ENCODE measurements at places on chromosomes 1 and 21.
A peak's percentile ranks its signal among the peaks of the same experiment; 100 is the strongest.

GRCh38 chr1:3599286-3599811 is 12.0 kb downstream of the MEGF6 start:
- no peak for DNase-seq

DNA sequence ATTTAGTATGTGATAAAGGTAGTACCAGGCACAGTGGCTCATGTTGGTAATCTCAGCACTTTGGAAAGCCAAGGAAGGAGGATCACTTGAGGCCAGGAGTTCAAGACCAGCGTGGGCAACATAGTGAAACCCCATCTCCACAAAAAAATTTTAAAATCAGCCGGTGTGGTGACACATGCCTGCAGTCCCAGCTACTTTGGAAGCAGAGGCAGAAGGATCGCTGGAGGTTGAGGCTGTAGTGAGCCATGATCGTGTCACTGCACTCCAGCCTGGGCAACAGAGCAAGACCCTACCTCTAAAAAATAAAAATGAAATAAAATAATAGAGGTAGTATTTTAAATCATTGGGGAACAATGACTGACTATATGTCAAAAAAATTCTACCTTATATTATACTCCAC is 17.2 kb downstream of the SASS6 start:
- DNase-seq, result no peak

DNA sequence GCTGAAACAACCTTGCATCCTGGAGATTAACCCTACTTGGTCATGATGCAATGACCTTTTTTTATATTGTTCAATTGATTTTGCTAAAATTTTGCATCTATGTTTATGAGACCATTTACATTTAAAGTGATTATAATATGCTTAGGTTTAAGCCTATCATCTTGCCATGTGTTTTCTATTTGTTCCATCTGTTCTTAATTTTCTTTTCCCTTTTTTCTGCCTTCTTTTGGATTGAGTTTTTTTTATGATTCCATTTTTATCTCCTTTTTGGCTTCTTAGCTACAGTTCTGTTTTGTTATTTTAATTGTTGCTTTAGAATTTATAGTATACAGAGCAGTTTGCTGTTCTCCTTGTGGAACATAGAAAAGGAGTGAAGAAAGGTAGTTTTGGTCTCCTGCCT is 385.1 kb upstream of the USP24 start:
- DNase-seq, result no peak

DNA sequence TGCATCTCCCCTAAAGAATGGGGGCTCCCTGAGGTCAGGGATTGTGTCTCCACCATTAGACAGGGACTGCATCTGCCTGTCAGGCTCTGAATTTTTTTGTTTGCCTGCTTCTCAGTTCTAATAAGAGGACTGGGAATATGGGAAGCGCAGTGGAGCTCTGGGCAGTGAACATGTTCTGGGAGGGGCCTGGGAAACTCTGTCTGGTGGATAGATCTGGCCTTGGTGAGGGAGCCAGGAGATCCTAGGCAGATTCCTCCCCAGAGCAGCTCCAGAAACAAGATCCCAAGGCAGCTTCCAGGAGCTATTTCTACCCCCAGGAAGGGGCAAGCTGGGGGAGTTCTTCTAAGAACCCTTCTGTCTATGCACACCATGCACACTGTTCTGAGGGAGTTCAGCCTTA is 12.6 kb upstream of the MYOG start:
- no peak for DNase-seq

- no peak for DNase-seq
Observed at GRCh38 chr1:183061194-183061593, 38.0 kb downstream of the LAMC1 start.

- no peak for DNase-seq
Observed at GRCh38 chr1:171751221-171751620, 9.4 kb upstream of the VAMP4 start.

DNA sequence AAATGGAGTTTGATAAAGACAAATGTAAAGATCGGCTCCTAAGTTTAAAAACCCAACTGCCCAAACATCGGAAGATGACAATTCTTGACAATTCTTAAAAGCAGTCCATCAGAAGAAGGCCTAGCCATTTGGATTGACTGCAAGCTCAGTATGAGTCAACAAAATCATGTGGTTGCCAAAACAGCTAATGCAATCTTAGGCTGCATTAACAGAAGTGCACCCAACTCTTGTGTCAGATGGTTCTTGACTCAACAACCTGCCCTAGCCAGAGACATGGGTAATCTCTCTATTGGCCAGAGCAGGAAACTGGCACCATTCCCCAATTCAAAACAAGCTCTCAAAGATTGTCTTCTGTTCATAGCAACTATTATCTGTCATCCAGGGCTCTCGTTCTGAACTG is 9.9 kb upstream of the NCF2 start:
- no peak for DNase-seq

DNA sequence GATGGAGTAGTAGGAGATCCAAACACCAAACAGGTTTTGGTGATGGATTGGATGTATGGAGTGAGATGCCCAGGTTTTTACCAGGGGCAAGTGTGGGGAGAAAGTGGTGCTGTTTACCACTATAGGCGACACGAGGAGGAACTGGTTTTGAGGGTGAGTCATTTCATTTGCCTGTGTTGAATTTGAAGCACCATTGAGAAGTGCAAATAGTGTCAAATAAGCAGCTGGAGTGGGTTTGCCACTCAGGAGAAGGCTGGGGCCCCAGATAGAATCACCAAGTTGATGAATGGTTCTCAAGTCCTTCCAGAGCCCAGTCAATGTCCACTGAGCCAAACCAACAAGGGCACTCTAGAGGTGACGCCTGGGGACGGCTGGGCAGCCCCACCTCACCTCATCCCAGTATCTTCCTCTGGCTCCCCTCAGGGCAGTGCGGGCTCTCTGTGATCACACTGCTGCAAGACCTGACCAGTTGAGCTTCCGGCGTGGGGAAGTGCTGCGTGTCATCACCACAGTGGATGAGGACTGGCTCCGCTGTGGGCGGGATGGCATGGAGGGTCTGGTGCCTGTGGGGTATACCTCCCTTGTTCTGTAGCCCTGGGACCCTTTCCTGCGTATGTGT is 9.4 kb downstream of the RUSC1 start:
- DNase-seq, result no peak

GRCh38 chr1:24536391-24536840 is 19.5 kb upstream of the NCMAP start:
- peak; percentile 63 for DNase-seq

DNA sequence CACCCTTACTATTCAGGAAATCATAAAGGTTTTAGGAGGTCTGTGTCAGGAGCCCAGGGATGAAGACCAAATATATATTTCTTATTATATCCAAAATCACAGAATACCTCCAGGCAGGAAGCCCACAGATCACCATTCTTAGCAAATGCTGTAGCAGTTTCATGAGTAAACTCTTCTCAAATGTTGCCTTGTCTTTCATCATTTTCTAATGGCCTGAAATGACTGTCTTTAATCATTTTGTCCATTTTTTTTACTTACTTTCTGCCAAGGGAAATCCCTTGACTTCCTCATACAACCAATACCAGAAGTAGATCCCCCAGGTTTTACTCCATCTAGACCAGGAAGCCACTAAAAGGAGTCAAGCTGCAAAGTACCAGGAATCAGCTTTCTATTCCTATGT is 32.4 kb downstream of the PSMG1 start:
- no peak for DNase-seq

GRCh38 chr1:183588827-183589226 is 1.4 kb downstream of the NCF2 start:
- DNase-seq, result no peak

DNA sequence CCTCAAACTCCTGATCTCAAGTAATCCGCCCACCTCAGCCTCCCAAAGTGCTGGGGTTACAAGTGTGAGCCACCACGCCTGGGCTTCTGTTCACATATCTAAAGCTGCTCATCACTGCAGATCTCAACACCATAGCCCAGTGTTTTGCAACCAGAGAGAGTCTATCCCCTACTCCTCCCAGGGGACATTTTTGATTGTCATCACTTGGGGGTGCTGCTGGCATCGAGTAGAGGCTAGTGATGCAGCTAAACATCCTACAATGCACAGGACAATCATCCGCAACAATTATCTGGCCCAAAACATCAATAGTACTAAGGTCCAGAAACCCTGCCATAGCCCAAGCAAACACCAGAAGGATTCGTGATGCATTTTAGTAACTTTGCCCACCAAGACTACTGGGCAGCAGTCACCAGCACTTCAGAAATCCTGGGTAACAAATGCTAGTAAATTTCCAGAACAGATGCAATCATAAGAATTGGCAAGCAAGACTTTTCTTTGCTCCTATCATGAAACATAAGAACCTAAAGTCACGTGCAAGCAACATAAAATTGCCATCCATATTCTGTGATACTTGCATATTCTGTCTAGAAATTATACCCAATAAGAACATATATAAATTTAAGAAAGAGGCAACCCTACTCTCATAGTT is 159.2 kb downstream of the APP start:
- no peak for DNase-seq

GRCh38 chr1:102897557-102897956 is 210.8 kb downstream of the COL11A1 start:
- no peak for DNase-seq

GRCh38 chr1:154994269-154994587 is 842 bp downstream of the LENEP start:
- DNase-seq, result no peak

DNA sequence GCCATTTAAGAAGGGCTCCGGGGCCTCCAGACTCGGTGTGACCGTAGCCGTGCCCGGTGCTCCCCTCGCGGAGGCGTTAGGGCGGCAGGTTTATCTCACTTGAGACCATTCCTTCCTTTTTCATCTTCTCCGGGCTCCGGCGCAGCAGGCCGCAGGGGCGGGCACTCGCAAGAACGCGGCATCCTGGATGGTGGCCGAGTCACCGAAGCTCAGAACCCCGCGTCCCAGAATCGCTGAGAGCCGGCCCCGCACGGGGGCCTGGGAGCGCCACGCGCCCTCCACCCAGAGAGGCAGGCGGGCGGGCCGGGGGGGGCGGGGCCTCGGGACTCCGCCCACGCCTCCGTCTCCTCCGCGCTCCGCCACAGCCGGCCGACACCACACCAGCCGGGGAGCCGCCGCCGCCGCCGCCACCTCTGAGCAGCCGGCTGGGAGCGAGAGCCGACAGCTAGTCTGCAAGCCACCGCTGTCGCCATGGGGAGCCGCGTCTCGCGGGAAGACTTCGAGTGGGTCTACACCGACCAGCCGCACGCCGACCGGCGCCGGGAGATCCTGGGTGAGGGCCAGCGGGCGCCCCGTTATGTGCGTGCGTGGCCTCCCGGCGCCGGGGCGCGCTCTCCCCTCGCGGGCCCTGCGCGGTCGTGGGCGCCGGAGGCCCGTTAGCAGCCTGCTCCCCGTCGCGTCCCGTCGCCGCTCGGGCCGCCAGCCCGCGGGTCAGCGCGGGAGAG is at the start of gene DEGS1:
TSS of gene DEGS1 (plus strand) at position 375 of the 725 bp plus-strand sequence. CDS start at position 472, 97 bp downstream.
- peak; percentile 72 for DNase-seq

- no peak for DNase-seq
Observed at GRCh38 chr1:38004284-38005108, 818 bp downstream of the FHL3 start.

DNA sequence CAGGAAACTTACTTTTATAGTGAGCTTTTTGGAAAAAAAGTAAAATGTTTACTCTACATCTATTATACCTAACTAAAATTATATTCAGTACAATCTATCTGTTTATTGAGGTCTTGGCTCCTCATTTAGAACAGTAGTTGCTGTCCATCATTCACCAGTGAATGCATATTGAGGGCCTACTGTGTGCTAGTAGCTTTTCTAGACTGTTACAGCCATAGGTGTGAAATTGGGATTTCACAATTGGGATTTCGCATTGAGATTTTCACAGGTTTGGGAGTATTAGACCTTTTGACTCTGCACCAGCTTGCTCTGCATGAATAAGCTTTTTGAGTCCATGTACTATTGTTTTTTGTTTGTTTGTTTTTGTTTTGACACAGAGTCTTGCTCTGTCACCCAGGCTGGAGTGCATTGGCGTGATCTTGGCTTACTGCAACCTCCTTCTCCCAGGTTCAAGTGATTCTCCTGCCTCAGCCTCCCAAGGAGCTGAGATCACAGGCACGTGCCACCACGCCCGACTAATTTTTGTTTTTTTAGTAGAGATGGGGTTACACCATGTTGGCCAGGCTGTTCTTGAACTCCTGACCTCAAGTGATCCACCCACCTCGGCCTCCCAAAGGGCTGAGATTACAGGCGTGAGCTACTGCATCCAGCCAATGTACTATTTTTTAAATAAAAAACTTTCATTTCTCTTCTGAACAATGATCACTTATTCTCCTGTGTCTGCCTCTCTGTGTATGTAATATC is 47.2 kb upstream of the ERRFI1 start:
- no peak for DNase-seq

GRCh38 chr1:4421986-4422385 is 232.4 kb upstream of the AJAP1 start:
- no peak for DNase-seq

DNA sequence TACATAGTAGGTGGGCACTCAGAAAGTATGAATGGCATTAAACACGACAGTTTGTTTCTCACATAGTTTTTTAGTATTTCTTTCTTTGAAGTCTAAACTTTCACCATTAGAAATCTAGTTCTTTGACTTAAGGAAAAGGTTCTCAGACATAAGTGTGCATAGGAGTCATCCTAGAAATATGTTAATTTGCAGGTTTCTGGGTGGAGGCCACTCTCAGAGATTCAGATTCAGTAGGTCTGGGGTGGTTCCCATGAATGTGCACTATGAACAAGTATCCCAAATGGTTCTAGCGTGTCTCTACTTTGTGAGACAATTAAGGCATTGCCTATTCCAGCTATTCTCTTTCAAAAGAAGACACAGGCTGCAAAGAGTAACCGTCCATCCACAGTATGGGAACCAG is 119.3 kb downstream of the NGF start:
- no peak for DNase-seq

DNA sequence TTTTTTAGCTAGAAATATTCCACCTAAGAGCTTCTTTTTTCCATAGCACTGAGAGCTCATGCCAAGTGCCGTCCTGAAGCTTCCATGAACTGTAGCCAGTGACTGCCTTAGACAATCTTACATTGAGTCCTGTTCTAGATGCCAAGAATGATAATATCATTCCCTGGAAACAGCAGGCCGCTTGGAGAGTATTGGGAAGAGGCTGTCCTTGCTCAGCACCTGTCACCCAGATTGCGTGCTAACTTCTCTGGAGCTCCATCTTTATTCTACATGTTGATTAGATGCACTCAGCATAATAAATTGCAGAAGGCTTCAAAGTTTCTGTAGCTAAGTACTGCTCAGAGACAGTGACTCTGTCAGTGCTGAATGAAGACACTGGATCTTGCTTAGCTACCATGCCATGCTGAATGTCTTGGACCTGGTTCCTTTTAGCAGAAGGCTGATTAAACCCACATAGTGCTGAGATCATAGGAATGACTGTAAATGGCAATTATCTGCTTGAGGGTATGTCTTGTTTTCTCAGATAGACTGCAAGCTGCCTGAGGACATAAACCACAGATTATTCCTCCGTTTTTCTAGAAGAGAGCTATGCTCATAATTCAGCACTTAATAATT is 83.1 kb upstream of the IRF2BP2 start:
- no peak for DNase-seq

DNA sequence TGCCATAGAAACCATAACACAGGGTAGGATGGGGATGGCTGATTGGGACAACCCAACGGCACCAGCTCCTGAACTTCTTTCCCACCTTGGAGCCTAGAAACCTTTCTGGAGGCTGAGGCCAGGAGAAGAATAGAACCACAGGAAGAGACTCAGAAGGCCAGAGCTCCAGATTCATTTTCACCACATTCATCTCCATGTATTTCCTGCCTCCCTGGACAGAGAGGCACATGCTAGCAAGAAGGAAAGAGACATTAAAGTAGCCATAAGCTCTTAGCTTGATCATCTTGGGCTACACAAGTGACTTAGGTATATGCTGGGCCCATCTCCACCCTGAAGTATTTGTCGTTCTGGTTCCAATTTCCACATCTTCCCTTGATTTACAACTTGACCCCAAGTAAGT is 44.1 kb downstream of the PLXNA2 start:
- DNase-seq, result no peak
